ENCODE measurements at places on chromosomes 12 and 14. TPM values are rescaled to one million over a fixed set of nuclear protein-coding genes. Genes with fewer than 3 reads are reported as not detected.

DNA sequence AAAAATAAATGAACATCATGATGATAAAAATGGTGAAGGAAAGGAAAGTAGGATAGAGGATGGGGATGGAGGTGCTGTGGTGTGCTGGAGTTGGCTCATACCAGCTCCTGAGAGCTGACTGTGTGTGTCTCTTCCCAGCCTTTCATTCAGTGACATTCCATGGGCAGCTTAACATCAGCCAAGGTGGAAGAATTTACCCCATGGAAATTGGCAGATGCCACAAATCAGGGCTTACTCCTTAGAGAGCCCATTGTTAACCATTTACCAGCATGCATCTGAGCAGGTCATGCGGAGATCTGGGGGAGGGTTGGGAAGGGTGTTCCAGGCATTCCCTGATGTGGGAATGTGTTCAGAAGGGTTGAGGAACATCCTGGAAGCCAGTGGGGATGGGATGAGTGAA lies 164.7 kb upstream of the MYL2 start:
- DNase-seq = no peak

DNA sequence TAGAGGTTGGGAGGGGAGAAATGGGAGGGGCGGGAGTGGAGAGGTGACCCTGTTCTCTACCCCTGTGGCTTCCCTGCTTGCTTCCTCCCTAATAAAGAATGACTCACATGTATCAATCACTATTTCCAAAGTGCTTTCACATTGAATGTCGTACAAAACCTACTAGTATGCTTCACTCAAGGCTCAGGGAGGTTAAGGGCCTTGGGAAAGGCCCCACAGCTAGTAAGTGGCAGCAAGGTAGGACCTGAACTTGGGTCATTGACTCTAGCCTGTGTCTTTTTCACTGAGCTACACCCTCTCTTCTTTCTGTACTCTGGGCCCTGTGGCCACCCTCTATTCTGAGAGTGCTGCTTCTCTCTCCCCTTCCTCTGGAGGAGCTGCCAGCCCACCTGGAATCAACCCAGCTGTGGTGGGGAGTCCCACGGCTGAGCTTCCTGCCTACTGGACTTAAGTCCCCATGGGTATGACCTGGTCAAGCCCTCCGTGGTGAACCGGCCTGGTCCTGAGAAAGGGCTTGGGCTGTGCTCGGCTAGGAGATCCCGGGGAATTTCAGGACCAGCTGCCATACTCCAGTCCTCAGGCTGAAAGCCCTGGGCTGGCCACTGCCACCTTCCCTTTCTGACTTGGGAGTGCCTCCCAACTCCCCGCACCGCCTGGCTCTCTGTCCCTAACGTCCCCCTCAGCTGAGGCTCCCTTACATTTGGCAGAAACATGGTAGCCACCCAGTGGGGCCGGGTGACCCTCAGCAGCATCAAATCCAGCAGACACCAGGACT lies 13.0 kb downstream of the SLC48A1 start:
- DNase-seq = no peak

GRCh38 chr12:131923260-131923659 lies 5.8 kb upstream of the PUS1 start:
- DNase-seq = peak; percentile 65

GRCh38 chr12:71671311-71671710 lies 7.2 kb downstream of the THAP2 start:
- DNase-seq = no peak

GRCh38 chr12:49367381-49368239 lies at the start of gene SPATS2:
Gene SPATS2 (plus strand): TSS chr12:49367462. CDS start chr12:49461013, 93,551 bp downstream.
- peak; percentile 97 for DNase-seq

- DNase-seq = peak; percentile 82
Measured at GRCh38 chr12:106096376-106096775, 42.4 kb downstream of the NUAK1 start.

Gene HOXC9
- not detected for total RNA-seq

Gene PNMA1
- 33.5 TPM for total RNA-seq

Gene RIN3
- 15.3 TPM for total RNA-seq

Gene EIF2S1
- 127 TPM for total RNA-seq

GRCh38 chr12:106724116-106724515 lies 50.4 kb upstream of the RIC8B start:
- DNase-seq = no peak

DNA sequence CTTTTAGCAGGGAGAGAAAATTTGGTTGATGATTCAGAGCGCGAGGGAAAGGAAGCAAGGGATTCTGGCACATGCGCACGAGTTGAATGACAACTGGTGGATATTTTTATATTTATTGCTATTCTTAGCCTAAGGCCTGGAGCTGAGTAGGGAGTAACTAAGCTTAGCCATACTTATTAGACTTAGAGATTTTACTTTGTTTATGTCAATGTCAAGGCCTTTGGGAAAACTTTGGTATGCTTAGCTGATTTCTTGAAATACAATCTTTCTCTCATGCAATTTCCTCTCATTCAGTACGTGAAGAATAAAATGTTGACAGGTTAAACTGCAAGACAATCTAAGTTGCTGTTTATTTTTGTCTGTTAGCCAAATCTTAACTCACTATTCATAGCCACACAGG lies 101.1 kb downstream of the CRADD start:
- DNase-seq = peak; percentile 87

Gene CHGA
- 0.99 TPM for total RNA-seq

- no peak for DNase-seq
Measured at GRCh38 chr12:125406131-125406530, 340.9 kb downstream of the AACS start.

DNA sequence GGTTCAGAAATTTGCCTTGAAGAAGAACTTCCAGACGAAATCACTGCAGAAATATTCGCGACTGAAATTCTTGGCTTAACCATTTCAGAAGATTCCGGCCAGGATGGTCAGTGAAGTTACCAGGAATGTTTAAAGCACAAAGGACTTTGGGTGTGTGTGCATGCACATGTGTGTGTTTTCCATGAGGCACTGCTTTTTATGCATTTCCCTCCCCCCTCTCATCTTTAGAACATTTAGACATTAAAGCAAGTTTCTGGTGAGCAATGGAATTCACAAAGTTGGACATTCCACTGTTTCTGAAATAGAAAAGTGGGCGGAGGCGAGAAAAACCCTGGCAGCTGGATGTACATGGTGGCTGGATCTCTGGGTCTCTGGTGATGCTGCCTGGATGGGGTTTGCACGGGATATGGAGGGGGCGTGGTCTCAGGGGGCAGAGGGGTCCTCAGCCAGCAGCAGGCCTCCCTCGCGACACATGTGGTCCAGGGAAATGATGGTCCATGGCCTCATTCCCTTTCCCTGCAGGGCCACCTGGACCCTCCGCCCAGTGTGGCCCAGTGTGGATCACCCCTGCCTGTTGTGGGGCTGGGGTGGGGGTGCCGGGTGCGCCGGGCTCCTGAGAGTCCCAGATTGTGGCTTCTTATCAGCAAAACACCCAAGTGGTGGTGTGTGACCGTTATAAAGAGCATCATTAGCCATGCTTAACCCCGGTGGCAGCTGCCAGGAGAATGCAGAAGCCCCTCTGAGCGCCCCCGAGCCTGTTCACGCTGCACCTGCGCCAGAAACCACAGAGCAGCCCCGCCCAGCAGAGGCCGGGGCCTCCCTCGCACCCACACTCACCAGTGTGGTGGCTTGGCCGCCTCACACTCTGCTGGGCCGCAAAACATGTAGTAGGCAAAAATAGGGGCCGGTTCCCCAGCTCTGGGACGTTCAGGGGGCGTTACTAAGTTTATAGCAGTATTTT lies 17.8 kb upstream of the BCL7A start:
- DNase-seq = no peak

GRCh38 chr14:64440494-64440893 lies 24.8 kb upstream of the AKAP5 start:
- no peak for DNase-seq

Gene DEGS2
- total RNA-seq = 0.49 TPM

DNA sequence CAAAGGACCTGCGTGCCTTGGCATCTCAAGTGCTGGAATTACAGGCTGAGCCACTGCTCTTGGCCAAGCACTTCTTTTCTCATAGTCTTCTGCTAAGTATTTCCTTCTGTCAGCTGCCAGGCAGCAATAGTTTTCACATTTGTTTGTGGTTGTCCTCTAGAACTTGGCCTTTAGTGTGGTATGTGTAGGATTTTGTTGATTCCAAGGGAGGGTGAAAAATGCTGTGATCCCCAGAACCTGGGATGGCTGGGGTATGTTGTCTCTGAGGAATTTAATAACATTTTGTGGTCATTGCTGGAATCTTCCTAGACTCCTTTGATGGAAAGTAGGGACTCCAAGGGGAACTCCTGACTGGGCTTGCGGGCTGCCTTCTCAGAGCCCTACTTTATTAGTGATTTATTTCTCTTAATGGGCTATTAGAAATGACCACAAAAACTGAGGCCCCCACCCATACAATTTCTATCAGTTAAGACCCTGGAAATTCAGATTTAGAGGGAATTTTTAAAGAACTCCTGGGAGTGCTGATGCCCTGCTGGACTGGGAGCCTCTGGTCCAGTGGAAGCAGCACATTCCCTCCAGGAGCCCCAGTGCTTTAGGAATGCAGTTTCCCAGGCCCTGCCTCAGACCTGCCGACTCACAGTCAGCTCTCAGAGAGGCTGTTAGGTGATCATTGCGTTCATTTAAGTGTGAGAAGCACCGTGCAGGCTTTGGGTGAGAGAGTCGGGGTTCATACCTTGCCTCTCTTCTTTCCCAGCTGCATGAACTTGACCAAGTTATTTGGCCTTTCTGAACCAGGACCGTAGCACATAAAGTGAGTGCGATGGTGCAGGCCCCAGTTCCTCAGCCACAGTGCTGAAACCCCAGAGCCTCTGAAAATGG lies 22.7 kb downstream of the TRAF3 start:
- no peak for DNase-seq

DNA sequence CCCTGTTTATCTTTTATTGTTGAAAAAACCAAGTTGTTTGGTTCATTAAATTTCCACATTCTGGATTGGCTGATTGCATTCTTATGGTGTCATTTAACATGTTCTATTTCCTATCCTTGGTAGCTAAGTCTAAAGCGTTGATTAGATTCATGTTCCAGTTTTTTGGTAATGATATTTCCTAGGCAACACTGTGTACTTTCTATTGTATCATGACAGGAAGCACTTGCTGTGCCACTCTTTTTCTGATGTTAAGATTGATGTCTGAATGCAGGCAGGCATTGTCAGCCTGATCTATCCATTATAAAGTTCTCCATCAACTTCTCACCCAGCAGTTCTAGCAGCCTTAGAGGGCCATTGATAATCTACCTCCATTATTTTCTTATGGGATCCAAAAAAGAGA lies 91.1 kb upstream of the ARID2 start:
- DNase-seq = no peak

DNA sequence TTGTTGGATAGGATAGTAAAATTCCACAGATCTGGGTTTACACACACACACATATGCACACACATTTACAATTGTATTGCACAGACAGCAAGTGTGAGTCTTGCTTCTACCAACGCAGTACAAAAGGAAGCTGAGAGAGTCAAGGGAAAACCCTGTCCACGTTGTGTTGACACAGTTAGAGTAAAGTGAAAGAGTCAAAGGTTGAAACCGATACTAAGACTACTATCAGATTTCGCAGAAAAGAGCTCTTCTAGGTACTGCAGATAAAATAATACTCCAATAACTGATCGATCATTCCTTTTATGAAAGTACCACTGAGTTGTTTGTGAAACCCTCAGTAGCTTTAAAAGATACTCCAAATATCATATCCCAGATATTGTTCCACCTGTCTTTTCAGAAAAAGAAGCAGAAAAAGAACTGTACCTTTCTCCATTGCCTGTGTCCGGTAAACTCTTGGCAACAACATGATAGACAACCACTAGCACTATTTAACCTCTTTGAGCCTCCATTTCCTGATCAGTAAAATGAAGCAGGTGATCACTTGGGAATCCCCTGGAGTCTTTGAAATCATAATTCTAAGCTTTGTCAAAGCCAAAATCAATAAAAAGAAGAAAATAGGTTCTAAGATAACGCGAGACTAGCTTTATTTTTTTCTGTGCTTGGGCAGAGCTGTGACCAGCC lies 224.6 kb upstream of the FOXN3 start:
- DNase-seq = no peak

DNA sequence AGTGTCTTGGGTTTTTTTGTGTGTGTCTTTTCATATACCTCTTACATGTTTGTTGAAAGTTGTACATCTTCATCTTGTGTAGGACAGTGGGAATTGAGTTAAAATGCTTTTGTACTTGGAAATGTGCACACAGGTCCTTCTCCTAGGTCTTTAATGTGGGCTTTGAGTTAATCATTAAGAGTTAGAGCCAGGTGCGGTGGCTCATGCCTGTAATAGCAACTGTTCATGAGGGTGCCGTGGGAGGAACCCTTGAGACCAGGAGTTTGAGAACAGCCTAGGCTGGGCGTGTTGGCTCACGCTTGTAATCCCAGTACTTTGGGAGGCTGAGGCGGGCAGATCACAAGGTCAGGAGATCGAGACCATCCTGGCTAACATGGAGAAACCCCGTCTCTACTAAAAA lies 13.9 kb downstream of the CLECL1 start:
- DNase-seq = no peak

Gene MIA2
- total RNA-seq = 18.1 TPM

Gene SCNN1A
- 0.82 TPM for total RNA-seq

Gene RIPK3
- total RNA-seq = 3.9 TPM
